ENCODE measurements at places on chromosomes 5 and 9. TPM values are rescaled to one million over a fixed set of nuclear protein-coding genes. Genes with fewer than 3 reads are reported as not detected.

STPG3 gene
- not detected for total RNA-seq

ACTBL2 gene
- not detected for total RNA-seq

FRMPD1 gene
- total RNA-seq, result not detected

CCNJL gene
- 0.23 TPM for total RNA-seq

QRFP gene
- total RNA-seq, result not detected

SLC6A18 gene
- total RNA-seq, result not detected

FRMD3 gene
- 2.2 TPM for total RNA-seq

GRM6 gene
- not detected for total RNA-seq

SMIM33 gene
- total RNA-seq, result not detected

NFIL3 gene
- total RNA-seq, result 51.4 TPM

NPDC1 gene
- 67.6 TPM for total RNA-seq

PCDHA9 gene
- total RNA-seq, result not detected

SMIM23 gene
- total RNA-seq, result not detected

GPR150 gene
- 0.26 TPM for total RNA-seq

CDH10 gene
- not detected for total RNA-seq

SNAPC3 gene
- 18.3 TPM for total RNA-seq

ARPC5L gene
- total RNA-seq, result 21.4 TPM

CEP120 gene
- 12.7 TPM for total RNA-seq

FXN gene
- 19.1 TPM for total RNA-seq

ELAVL2 gene
- total RNA-seq, result 0.77 TPM

CXXC5 gene
- 64.5 TPM for total RNA-seq

FOXE1 gene
- total RNA-seq, result not detected
